ENCODE measurements at places on chromosomes 5 and 9.
A peak's percentile ranks its signal among the peaks of the same experiment; 100 is the strongest.

- DNase-seq = no peak
These were observed 48.1 kb downstream of the PAX5 start for GRCh38 chr9:36985769-36986467.

- DNase-seq = no peak
These were observed 125.0 kb downstream of the TRIO start for GRCh38 chr5:14267991-14268708.

- no peak for DNase-seq
These were observed 76.9 kb downstream of the ERP44 start for GRCh38 chr9:100021931-100022330.

DNA sequence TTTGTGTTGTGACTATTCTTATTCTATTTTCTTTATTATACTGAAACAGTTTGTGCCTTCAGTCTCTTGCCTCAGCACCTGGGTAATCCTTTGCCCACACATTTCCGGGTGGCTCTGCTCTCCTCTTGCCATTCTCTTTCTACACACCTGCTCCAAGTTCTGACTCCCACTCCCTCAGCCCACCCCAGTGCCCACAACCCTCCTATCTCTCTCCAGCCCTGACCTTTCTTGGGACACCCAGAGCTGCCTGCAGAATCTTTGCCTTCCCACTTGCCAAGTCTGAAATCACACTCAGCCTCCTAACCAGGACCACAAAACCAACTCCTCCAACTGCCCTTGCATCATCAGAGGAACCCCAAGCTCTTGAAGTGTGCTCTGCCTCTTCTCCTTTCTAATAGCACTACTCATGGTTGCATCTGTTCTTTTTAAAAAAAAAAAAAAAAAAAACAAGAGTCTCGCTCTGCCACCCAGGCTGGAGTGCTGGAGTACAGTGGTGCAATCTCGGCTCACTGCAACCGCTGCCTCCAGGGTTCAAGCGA lies 4.1 kb downstream of the SWI5 start:
- DNase-seq = no peak

- no peak for DNase-seq
These were observed 624.0 kb upstream of the KLF4 start for GRCh38 chr9:108113596-108113995.

- no peak for DNase-seq
These were observed 347.9 kb upstream of the SEMA6A start for GRCh38 chr5:116922532-116922931.

- DNase-seq = no peak
These were observed 22.5 kb upstream of the RAD23B start for GRCh38 chr9:107260437-107261081.

- DNase-seq = peak; percentile 15
These were observed 22.2 kb upstream of the EXOC3 start for GRCh38 chr5:420632-421286.

DNA sequence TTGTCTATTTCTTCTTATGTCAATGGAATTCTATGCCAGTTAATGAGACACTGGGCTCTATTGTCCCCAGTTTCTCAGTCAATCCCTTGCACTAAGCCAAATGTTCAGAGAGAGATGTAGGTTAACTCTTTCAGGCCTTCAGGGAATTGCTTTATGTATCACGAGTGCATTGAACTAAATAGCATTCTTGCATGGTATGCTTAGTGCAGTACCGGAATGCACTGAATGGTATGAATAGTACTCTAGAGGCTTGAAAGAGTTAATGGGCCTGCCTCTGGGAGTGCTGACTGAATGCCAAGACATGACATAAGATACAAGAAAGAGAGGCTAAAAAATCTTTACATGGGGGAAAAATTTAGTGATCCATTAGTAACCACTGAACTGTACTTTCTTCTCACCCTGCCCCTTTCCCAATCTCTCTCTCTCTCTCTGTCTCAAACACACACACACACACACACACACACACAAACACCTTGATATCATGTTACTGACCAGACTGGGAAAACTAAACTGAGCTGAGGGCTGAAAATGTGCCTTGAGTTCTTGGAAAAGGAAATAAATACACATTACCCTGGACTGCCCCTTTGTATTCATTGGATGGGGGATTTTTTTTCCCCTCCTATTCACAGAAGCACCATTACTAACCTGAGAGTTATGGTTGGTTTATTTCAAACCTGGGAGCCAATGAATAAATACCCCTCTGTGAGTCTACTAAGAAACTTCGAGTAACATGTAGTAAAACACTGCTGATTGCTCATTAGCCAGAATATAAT lies 35.4 kb upstream of the TMC1 start:
- no peak for DNase-seq

DNA sequence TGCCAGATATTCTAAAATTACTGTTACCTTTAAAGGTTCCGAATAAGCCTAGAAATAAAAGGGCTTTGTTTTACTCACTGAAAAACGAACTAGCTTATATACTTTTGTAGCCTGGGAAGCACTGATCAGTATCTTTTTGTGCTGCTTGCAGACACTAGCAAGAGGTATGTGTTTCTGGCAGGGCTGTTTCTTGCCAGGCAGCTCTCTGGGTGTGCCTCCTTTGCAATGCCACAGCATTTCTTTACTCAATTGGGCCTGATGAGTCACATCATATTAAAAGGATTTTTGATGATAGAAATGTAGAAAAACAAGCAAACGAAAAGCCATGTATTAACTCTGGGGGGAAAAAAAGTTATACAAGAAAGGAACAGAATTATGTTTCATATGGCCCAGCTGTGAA lies 35.6 kb downstream of the CD180 start:
- no peak for DNase-seq

DNA sequence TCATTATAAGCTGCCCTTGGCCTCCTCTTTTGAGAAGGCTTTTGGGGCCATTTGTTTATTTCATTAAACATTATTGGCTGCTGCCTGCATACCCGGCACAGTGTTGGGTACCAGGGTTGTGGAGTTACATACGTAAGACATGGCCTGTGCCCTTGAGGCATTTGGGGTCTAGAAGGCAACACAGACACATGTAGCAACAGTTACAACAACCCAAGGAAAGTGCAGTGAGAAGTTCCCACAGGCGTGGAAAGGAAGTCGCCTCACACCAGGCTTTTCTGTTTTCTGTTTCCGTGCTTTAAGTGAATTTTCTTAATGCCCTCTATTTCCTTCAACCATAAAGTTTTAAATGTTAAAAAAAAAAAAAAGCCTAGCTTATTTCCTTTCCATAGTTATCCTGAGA lies 47.4 kb downstream of the GALNT10 start:
- DNase-seq = no peak

- no peak for DNase-seq
These were observed 372.1 kb upstream of the RIOK2 start for GRCh38 chr5:97554977-97555643.

- no peak for DNase-seq
These were observed 8.5 kb downstream of the CAMSAP1 start for GRCh38 chr9:135898634-135899407.

All from activated CD8-positive, alpha-beta memory T cell treated with anti-CD3 and anti-CD28 coated beads, Interleukin-2, amount 50 U/mL, for 4 hours (primary cell).